ENCODE measurements at places on chromosomes 5 and 9. TPM values are rescaled to one million over a fixed set of nuclear protein-coding genes. Genes with fewer than 3 reads are reported as not detected.

ADAMTS19 gene
- total RNA-seq = not detected

DNA sequence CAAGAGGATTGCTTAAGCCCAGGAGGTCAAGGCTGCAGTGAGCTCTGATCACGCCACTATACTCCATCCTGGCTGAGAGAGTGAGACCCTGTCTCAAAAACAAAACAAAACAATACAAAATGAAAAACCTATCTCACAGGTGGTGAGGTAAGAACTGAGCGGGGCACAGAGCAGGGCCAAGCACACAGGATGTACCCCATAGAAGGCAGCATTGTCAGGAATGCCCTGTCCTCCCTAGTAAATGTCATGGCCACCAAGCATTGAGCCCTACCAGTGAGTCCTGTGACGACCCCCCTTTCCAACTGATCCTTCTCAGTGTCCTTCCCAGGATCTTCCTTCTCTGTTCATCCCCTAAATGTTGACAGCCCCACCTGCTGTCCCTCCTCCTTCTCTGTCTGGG, 44.6 kb upstream of the ALDH1B1 start:
- no peak overlapping the region for H3K4me3 ChIP-seq
- no peak overlapping the region for H3K27ac ChIP-seq
- no peaks in the 10 kb centered on the region for H3K4me1 ChIP-seq
- no peaks in the 10 kb centered on the region for H3K36me3 ChIP-seq
- DNase-seq = no peak

UNC13B gene
- 24.8 TPM for total RNA-seq

DNA sequence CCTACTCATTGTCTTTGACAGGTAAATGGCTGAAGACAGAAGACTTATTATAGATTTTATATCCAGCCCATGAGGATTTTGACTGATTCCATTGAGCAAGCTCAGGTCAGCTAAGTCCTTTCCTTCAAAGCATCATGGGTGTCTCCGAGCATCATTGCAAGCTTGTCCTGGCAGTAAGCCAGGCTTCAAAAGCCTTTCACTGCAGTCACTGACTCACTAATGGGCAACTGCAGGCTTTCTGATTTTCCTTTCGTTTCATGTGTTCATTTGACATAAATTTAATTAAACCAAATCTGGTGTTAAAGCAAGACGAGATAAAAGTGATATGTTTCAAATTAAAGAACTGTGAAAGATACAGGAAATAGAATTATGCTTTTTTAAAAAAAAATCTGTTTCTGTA, 426.2 kb downstream of the ANXA1 start:
- H3K4me3 ChIP-seq = no peak overlapping the region
- no peak overlapping the region for H3K27ac ChIP-seq
- no peaks in the 10 kb centered on the region for H3K4me1 ChIP-seq
- no peak for DNase-seq
- no peaks in the 10 kb centered on the region for H3K36me3 ChIP-seq

LAMC3 gene
- total RNA-seq = not detected

- H3K36me3 ChIP-seq = no peaks in the 10 kb centered on the region
- H3K4me3 ChIP-seq = no peak overlapping the region
- no peak overlapping the region for H3K27ac ChIP-seq
- DNase-seq = no peak
Observed at GRCh38 chr9:118303216-118303615, 599.0 kb downstream of the TLR4 start.

DNA sequence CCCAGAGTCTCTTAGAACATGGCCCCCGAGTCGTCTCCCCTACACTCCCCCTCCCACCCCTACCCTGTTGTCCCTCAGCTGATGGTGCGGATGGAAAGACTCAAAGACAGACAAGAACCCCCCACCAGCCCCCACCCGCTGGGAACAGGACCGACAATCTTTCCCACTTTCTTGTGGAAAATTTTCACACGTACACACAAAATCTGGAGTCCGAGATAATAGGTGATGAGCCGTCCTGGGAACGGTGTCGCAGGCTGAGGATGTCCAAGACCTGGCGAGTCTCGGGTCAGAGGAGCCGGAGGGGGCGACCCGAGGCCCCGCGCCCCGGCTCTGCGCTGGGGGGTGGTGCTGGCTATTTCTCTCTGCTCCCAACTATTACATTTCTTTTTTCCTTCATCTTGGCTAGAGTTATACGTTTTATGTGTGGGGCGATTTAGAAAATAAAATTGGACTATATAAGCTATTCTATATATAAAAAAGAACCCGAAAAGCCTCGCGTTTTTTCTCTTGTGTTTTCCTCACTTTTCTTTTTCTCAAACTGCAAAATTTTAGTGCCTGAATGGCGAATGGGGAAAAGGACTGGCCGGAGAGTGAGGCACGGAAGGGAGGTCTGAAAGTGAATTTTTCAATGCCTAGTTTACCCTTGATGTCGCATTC, 188.8 kb downstream of the MEF2C start:
- H3K4me3 ChIP-seq = no peak overlapping the region
- no peak overlapping the region for H3K27ac ChIP-seq
- H3K36me3 ChIP-seq = no peaks in the 10 kb centered on the region
- peaks cover 9% of the 10 kb centered on the region for H3K4me1 ChIP-seq

POMT1 gene
- 33.9 TPM for total RNA-seq

- no peaks in the 10 kb centered on the region for H3K36me3 ChIP-seq
- no peak for DNase-seq
- no peak overlapping the region for H3K4me3 ChIP-seq
- H3K27ac ChIP-seq = no peak overlapping the region
Observed at GRCh38 chr9:89649039-89649691, 44.4 kb downstream of the GADD45G start.

PCDHA6 gene
- total RNA-seq = 1.1 TPM

RAD17 gene
- total RNA-seq = 26.8 TPM

GPR150 gene
- 0.29 TPM for total RNA-seq

- H3K36me3 ChIP-seq = no peaks in the 10 kb centered on the region
- H3K4me1 ChIP-seq = peaks cover 2% of the 10 kb centered on the region
- DNase-seq = no peak
- no peak overlapping the region for H3K4me3 ChIP-seq
- H3K27ac ChIP-seq = no peak overlapping the region
Observed at GRCh38 chr9:95431286-95431685, 85.5 kb downstream of the PTCH1 start.

DNA sequence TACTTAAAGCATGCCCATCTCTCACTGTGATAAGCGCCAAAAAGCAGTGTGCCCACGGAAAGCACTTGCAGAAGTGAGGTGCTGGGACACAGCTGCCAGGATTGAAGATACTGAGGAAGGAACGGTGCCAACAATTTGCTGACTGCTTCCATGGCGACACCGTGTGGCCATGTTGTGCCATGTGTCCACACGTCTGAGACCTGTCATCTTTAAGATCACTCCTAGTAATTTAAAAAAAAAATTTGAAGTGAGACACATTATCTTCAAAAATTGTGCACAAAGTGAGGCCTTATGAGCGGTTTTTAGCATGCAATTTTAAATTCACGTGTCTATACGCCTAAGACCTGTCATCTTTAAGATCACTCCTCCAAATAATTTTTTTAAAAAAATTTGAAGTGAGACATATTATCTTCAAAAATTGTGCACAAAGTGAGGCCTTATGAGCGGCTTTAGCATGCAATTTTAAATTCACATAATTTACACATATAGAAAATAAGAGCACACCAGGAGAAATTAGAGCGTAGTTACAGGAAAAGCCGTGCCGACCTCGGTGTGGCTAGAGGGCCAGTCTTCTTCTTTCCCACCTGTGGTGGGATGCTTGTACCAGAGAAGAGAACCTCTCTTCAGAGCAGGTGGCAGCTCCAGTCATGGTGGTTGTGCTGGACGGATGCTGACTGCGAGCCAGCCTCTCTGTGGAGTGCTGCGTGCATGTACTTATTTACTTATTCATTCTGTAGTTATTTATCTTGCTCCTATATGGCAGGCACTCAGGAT, 21.4 kb upstream of the FLT4 start:
- H3K27me3 ChIP-seq = peaks cover 5% of the 10 kb centered on the region
- H3K36me3 ChIP-seq = no peaks in the 10 kb centered on the region
- DNase-seq = peak; percentile 71
- no peaks in the 10 kb centered on the region for H3K4me1 ChIP-seq
- H3K27ac ChIP-seq = no peak overlapping the region
- H3K4me3 ChIP-seq = no peak overlapping the region

DNA sequence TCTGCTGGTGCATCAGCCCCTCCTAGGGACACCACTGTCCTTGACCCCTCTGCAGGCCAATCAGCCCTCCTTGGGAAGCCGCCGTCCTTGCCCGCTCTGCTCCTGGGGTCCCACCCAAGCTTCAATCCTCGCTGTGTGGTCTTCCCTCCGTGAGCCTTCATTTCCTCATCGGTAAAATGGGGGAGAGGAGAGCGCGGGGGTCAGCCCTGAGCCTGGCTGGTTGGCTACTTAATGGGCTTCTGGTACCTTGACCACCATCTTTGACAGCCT, 12.7 kb upstream of the SLC2A6 start:
- no peaks in the 10 kb centered on the region for H3K27me3 ChIP-seq
- no peak overlapping the region for H3K27ac ChIP-seq
- peak; percentile 71 for DNase-seq
- H3K4me3 ChIP-seq = no peak overlapping the region

PKD2L2 gene
- under 0.01 TPM for total RNA-seq

- peaks cover 14% of the 10 kb centered on the region for H3K27me3 ChIP-seq
- H3K27ac ChIP-seq = no peak overlapping the region
- no peak for DNase-seq
- H3K4me1 ChIP-seq = no peaks in the 10 kb centered on the region
- no peak overlapping the region for H3K4me3 ChIP-seq
Observed at GRCh38 chr5:36795366-36795765, 81.2 kb upstream of the NIPBL start.

- no peak overlapping the region for H3K4me3 ChIP-seq
- H3K27me3 ChIP-seq = no peaks in the 10 kb centered on the region
- H3K27ac ChIP-seq = no peak overlapping the region
- peak; percentile 49 for DNase-seq
Observed at GRCh38 chr9:37925006-37925405, 21.1 kb upstream of the SLC25A51 start.

DNA sequence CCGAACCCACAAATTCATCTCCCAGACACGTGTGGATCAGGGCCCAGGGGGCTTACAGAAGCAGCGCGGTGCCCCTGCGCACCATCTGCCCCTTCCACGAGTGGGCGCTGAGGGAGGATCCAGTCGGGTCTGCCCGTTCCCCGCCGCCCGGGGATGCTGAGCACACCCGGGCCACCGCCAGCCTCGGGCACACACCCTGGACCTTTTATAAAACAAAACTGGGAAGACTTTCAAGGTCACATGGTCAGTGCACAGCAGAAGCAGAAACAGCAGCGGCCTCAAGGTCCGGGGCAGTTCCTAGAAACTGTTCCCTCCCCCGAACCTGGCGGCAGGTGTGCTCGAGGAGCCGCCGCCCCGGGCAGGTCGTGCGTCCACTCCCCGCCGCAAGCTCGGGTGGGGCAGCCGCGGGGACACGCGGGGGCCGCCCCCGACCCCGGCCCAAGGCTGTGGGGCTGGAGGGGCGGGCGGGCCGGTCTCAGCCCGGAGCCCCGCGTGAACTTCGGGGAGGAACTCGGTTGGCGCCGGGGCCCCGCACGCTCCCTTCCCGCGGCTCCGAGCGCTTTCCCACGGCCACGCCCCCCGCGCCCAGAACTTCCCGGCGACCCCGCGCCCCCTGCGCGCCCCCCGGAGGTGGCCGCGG, 633 bp upstream of the PPP1R26 start:
- no peaks in the 10 kb centered on the region for H3K27me3 ChIP-seq
- H3K4me3 ChIP-seq = peak overlapping the region; percentile 67
- peaks cover 1% of the 10 kb centered on the region for H3K36me3 ChIP-seq
- peak; percentile 92 for DNase-seq
- peaks cover 8% of the 10 kb centered on the region for H3K4me1 ChIP-seq

GRCh38 chr9:124257844-124258606, at the start of gene NEK6:
Gene NEK6, plus strand, starts transcription at chr9:124257949. Its CDS starts 44,016 bp downstream, at chr9:124301965.
- H3K27ac ChIP-seq = peak within 1 kb of the TSS; percentile 99
- no peaks in the 10 kb centered on the region for H3K27me3 ChIP-seq
- H3K4me3 ChIP-seq = peak within 1 kb of the TSS; percentile 90

SIT1 gene
- 0.36 TPM for total RNA-seq

PCDHB11 gene
- total RNA-seq = 1.1 TPM

ROPN1L gene
- total RNA-seq = 0.59 TPM

PDCD1LG2 gene
- 4.7 TPM for total RNA-seq

PRR16 gene
- total RNA-seq = 30.4 TPM
